NAMALWA (cell line): ENCODE measurements at places on chromosomes 7 and 10.

- no peak for DNase-seq
These were observed 73.0 kb upstream of the SFMBT2 start for GRCh38 chr10:7483848-7484247.

DNA sequence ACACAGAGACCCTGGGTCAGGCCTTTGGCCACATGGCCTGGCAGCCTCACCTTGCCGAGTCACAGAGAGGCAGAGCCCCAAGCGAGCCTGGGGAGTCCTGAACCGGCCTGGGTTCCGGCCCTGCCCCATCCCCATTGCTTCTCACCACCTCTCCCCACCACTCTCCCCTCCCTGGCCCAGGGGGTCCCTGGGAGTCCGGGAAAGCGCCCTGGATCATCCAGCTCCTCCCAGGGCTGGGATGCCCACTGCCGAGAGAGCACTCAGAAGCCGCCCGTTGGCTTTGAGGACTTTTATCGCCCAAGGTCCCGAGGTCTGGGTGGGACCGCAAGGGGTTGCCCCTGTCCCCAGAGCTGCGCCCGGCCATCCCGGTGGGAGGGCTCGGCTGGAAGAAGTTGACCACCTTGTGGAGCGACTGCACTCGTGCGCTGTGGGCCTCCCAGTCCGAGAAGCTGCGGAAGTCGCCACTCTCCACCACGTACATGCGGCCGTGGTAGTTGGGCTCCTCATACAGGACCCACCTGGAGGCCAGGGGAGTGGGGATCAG lies 8.1 kb downstream of the CRYGN start:
- no peak for DNase-seq

GRCh38 chr7:155533827-155534690 lies 12.3 kb downstream of the CNPY1 start:
- DNase-seq = peak; percentile 33

DNA sequence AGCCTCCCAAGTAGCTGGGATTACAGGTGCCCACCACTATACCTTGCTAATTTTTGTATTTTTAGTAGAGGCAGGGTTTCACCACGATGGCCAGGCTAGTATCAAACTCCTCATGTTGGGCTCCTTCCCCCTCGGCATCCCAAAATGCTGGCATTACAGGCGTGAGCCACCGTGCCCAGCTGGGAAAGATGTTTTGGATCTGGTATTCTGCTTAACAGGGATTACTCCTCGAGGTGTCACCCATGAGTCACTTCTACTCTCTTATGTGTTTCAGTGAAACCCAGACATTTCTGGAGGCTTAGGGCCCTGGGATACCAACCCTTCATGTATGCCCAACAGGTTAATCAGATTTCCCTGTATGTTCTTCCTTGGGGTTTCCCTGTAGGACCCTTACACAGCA lies 11.8 kb upstream of the OPN4 start:
- no peak for DNase-seq

- DNase-seq = no peak
These were observed 1004.0 kb upstream of the C7orf33 start for GRCh38 chr7:147586526-147586925.

DNA sequence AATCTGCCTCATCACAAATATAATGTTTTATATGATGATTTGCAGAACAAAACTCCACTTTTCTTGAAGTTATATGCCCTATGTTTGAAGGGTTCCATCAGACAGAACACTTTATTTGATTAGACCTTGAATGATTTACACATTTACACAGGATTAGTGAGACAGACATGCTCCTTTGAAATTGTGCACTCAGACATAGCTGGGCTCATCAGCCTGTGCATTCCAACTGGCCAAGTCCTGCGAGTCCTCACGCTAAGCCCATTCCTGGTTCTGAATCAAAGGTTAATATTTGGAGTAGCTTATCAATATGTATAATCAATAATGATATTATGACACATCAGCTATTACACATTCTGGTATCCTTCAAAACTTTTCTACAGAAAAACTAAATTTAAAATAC lies 173.6 kb downstream of the MBL2 start:
- no peak for DNase-seq

DNA sequence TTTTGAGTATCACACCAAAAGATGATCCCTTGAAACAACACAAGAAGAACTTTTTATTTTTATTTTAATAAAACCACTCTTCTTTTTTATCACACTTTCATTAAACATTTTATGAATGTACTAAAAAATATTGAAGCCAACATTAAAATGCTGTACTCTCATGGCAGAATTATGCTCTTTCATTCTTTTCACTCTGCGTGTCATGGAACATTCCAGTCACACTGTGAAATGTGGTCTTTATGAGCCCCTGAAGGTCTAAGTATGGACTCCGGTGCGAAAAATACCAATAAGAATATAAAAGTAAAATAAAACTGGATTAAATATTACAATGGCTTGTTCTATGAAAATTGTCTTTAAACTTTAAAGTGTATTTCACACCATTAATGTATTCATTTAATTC lies 148.4 kb downstream of the TMEM26 start:
- DNase-seq = no peak

- DNase-seq = no peak
These were observed 2.7 kb upstream of the PRKRIP1 start for GRCh38 chr7:102393467-102393866.
